ENCODE measurements at places on chromosomes 6 and 20. TPM values are rescaled to one million over a fixed set of nuclear protein-coding genes. Genes with fewer than 3 reads are reported as not detected.

The ERVFRD-1 gene
- total RNA-seq: 0.23 TPM

GRCh38 chr20:64142590-64142989, 21.7 kb upstream of the MYT1 start:
- DNase-seq: no peak

- no peak for DNase-seq
These were observed 38.3 kb downstream of the PSMG4 start for GRCh38 chr6:3297006-3297405.

The ZSWIM3 gene
- 3.7 TPM for total RNA-seq

- no peak for DNase-seq
These were observed 760.6 kb downstream of the KIF16B start for GRCh38 chr20:15812696-15813095.
